ENCODE measurements at places on chromosomes 5 and 9.

DNA sequence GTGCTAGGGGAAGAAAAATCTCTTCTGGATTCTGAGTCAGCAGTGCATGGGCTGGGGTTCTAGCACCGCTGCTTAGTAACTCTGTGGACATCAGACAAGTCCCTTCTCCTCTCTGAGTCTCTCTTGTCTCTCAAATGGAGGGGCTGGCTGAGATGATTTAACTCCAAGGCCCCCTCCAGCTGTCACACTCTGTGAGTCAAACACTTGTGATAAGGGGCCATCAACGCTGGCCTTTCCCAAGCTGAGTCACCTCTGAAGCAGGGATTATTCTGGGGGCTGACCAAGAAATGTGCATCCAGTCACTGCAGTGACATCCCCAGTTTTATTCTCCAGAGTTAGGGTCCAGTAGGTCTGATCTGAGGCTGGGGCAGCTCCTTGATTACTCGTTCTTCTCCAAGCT lies 110.4 kb upstream of the ZNF462 start:
- no peak for DNase-seq

- DNase-seq: no peak
These were observed 133.0 kb downstream of the GNA14 start for GRCh38 chr9:77514886-77515711.

DNA sequence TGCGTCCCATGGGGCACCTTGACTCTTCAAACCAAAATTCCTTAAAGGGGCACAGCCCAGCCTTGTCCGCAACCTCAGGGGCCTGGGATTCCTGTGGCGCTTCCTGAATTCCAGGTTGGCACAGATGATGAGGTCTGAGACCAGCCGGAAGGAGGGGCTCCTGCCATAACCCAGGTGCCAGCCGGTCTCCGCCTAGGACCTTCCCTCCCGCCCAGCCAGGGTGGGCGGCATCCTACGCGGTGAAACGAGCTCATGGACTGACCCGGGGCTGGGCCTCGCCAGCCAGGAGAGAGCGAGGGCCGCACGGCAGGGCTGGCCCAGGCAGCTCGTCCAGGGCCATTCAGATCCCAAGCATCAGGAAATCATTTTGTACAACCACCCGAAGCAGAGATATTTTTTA lies 23.0 kb downstream of the AMBP start:
- DNase-seq: no peak

- DNase-seq: no peak
These were observed 17.2 kb upstream of the TENT2 start for GRCh38 chr5:79595086-79595485.

DNA sequence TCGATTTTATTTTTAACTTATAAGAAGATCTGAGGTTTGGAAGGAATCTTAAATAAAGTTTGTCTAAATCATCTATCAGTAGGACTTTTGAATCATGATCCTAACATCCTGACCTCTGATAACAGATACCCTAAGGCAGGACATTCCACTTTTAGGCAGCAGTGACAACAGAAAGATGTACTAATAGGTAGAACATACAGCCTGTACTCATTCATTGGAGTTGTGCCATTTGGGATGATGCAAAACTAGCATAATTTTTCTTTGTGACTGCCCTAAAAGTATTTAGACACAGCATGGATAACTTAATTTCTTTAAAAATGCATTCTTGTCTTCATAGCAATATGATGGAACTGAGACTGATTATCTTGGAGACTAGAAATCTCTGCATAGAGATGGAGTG lies 39.7 kb downstream of the CDC42SE2 start:
- DNase-seq: no peak

DNA sequence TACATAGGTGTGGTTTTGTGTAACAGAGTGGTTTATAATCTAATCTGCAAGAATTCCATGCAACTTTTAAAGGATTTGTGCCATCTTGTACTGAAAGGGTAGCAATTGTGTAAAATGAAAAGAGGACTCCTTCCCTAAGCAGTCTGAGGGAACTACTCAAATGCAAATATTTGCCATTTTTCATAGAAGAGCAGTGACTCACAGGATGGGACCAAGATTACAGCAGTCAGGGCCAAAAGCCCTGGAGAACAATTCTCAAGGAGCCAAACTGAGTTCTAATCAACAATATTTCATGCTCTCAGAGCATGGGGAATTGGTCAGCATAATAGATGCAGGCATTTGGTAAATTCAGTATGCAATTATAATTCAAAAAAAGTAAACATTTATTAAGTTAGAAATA lies 495.8 kb downstream of the CHSY3 start:
- DNase-seq: no peak

DNA sequence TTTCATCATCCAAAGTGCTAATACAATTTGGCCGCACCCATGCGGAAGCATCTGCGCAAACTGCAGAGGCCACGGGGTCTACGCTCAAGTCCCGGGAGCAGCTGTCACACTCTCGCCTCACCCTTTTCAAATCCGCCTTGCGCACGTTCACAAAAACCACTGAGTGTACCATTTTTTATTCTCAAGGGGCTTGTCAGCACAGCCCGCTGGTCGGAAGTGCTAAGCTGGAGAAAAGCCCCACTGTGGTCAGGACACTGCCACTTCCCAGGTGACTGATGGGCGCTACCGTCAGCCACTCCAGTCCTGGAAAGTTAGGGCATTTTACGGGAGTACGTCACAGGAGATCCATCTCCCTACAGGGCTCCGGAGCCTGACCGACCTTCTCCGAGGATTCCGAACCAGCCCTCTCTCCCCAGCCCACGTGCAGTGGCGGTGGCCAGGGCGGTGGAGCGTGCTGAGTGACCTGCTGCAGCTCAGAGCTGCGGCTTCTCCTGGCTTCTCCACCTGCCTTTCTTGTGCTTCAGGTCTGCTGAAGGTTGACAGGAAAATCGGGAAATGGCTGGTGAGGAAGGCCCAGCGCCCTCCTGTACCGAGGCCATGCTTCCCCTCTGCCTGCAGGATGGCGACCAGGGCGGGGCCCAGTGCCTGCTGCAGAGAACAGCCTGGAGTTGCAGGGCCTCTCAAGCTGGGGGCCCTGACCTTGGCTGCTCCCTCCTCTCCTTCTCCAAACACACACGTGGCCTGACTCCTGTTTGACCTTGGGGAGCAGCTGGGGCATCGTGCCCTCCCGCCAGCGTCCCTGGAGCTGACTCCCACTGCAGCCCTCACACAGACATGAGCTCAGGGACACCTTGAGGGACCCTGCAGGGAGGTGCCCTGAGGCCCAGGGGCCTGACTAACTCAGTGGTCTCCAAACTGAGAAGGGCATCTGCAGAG lies 14.3 kb downstream of the RASGEF1C start:
- DNase-seq: no peak

DNA sequence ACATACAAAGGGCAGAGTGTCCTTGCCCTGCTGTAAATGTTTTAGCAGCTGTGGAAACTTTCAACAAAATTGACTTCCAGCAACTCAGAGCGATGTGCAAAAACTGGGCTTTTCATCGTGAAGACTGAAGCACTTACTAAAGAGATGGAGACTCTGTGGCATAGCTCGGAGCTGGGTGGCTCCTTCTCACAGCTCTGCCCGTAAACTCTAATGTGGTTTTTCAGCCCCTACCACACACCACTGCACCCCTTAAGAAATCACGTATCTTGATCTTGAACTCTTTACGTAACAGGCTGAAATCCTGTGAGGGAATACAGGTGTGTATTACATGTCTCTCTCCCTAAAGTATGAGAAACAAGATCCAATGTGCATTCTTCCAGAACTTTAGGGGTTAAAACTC lies 124.4 kb downstream of the MEF2C start:
- DNase-seq: no peak

DNA sequence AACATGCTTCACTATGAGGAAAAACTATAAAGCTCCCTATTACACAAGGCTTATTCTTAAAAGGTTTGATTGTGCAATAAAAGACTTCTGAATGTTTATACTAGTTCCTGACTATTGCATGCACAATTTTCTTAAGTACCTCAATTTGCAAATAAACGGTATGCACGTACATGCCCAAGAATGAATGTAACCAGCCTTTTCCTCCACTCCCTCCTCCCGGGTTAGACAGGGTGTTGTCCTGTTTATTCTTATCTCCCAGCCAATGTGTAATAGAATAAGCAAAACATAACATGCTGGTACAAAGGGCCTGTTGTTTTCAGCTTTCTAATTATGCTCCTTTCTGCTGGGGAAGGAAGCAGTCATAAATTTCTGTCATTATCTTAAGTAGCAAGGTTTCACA lies 79.1 kb downstream of the AOPEP start:
- no peak for DNase-seq

- no peak for DNase-seq
These were observed 327.8 kb upstream of the ADCY2 start for GRCh38 chr5:7068156-7068555.

GRCh38 chr9:37640246-37640645 lies 10.5 kb upstream of the FRMPD1 start:
- DNase-seq: peak; percentile 72

DNA sequence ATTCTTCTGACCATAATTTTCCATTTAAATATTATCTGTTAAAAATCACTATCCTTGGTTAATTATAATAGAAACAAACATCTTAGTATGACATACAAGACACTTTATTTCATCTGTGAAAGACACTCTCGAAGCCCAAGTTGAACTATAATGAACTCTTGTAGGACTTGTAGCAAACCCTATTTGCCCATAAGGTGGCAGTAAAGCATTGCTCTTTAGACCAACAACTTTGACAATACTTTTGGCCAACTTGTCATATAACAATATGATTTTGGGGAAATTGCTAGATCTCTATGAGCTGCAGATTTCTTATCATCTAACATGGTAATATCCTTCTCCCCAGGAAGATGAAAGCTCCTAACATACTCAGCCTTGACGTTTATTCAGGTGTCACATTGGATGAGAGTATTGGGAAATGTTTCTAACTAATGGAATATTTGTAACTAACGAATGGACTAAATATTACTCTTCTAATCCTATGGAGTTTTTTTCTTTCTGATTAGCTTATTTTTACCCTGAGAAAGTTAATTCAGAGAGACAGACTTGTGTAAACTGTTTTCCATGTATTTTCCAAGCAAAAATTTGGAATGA lies 11.0 kb downstream of the SPINK14 start:
- DNase-seq: peak; percentile 75

DNA sequence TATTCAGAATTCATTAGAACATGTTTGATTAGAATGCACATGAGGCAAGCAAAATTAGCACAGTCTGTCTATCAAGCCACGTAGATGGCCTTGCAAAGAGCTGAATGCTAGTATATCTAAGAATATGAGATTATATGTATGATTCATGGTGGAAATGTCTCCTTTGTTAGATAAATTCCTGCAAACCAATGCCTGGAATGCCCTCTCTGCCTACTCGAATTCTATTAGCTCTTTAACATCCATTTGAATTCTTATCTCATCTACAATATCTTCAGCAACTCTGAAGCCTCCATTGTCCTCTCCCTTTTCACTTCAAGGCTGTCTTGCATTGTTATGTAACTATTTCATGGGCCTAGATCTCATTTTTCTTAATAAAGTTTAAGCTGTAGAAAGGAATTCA lies 205.5 kb downstream of the TMC1 start:
- no peak for DNase-seq

GRCh38 chr5:153629027-153629895 lies 138.8 kb downstream of the GRIA1 start:
- peak; percentile 67 for DNase-seq

GRCh38 chr9:107872457-107873192 lies 383.1 kb upstream of the KLF4 start:
- no peak for DNase-seq

GRCh38 chr5:123582550-123583285 lies 70.7 kb downstream of the CSNK1G3 start:
- DNase-seq: no peak

GRCh38 chr5:139739150-139739974 lies 56.2 kb upstream of the PSD2 start:
- no peak for DNase-seq

GRCh38 chr9:104873489-104873850 lies 54.5 kb downstream of the ABCA1 start:
- DNase-seq: no peak

- no peak for DNase-seq
These were observed 399.8 kb upstream of the PIK3R1 start for GRCh38 chr5:67815455-67816391.

DNA sequence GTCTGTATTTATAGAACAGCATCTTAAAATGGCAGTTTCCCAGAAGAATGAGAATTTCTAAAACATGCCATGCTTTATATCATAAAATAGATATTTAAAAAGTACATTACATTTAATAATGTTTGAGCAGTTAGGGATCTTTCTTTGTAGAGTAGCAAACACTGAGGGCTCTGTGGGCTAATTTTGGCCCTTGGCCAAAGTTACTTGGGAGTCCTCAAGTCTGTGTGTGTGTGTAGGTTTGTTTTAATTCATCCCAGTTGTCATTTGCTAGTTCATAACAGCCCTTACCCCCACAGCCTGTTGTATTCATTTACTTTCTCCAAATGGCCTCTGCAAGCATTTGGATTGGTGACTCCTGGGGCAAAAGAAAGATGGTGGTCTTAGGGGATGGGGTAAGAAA lies 576.4 kb upstream of the SGCD start:
- DNase-seq: no peak

DNA sequence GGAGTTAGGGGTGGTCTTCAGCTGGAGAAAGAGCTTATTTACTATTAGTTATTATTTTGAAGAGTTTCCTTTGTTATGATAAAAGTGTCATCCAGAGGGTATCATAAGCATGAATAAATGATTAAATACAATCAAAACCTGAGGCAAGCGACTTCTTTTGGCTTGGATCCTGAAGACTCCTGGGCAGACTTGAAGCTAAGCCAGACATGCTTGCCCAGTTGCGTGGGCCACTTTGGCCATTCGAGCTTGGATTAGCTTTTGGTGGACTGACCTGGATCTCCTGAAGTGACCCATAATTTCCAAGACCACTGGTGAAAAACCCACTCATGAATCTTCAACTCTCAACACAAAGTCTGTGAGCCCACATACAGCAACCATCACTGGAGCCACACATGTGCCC lies 335.8 kb downstream of the NR2F1-AS1 start:
- DNase-seq: no peak

DNA sequence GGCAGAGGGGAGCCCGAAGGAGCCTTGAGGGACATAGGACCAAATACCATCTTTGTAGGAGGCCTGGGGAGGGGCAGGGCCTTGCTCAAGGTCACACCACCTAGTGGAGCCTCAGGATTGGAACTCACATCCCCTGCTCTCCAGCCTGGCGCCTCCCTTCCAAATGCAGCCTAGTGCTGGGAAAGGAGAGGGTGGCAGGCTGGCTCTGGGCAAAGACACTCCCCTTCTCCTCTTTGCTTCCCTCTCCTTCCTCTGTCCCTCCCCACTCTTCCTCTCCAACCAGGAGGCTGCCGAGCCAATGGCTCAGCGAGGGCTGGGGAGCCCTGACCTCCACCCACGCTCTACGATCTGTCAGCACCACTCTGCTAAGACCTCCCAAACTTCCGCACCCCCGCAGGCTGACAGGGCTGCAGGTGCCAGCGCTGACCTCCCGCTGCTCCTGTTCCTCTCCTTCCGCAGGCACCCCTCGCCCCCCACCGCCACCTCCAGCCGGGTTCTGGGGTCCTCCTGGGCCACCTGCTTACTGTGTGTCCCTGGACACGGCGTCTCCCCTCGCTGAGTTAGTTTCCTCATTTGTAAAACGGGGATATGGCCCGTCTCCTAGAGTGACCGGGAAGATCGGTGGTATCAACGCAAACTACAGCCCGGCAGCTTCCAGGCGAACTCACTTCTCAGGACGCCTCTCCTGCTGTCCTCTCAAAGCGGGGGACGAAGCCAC lies 52.9 kb downstream of the C9orf50 start:
- peak; percentile 73 for DNase-seq

Measured in eye (tissue), 1 donor.